ENCODE measurements at places on chromosomes 11 and 22.

- DNase-seq: no peak
Measured at GRCh38 chr11:116530705-116531104, 242.1 kb downstream of the BUD13 start.

DNA sequence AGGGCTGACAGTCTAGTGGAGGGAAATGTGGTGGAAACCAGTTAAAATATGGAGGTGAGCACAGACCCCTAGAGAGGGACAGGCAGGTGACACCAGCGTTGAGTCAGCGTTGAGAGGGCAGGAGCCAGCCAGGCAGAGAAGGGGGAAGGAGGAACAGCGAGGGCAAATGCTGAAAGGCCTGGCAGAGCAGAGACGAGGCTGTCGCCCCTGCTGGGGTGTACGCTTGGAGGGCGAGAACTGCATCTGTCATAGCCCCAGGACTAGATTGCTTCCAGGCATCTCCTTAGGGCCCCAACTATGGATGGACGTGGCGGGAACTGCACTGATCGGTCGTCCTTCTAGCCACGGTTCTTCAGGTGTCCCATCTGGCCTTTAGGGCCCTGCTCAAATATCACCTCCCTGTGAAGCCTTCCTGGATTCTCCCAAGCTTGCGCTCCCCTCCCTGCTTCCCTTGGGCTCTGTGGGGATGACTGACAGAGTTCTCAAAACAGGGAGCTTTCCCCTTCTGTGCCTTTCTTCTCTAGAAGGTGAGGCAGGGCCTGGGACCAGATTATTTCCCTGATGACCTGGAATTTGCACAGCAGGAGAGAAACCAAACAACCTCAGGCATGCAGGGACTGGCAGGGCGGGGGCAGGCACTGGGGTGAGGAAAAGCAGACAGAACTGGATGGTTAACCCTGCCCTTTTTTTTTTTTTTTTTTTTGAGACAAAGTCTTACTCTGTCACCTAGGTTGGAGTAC lies 11.1 kb downstream of the SYNGR1 start:
- DNase-seq: peak; percentile 83

GRCh38 chr11:79160791-79161403 lies 279.9 kb downstream of the TENM4 start:
- no peak for DNase-seq

DNA sequence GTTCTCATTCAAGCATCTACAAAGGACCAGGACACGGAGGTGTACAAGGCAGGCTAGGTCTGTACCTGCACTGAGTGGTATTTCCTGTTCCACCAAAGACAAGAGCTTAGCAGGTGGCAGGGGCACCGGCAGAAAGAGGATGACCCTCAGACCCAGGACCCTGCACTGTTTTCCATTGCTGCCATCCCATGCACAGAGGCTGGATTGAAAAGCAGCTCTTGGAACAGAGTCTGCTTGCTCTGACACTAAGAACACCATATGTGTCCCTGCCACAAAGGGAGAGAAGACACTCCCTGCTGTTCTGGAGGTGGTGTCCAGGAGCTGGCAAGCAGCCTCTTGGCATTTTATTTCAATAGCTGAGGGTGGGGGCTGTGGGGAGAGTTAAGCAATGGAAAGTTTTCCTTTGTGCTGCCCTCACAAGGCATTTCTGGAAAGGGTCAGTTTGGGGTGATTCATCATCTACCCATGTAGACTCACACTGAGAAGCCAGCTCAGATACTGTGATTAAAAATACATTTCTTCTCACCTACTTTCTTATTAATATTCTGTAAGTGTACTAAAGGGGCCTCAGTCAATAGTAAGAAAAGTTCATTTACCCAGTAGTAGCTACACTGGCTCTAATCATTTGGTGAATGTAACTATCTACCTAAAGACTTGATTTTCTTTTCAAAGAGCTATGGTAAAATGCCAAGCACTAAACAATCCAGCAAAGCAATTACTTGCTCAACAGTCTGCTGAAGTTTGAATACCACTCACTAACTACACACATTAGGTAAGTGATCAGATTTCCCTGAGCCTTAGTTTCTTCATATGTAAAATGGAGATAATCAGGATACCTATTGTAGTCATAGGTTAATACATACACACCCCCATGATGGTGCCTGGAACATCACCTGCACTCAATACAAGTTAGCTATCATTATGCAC lies 55.2 kb downstream of the SLC1A2 start:
- no peak for DNase-seq

DNA sequence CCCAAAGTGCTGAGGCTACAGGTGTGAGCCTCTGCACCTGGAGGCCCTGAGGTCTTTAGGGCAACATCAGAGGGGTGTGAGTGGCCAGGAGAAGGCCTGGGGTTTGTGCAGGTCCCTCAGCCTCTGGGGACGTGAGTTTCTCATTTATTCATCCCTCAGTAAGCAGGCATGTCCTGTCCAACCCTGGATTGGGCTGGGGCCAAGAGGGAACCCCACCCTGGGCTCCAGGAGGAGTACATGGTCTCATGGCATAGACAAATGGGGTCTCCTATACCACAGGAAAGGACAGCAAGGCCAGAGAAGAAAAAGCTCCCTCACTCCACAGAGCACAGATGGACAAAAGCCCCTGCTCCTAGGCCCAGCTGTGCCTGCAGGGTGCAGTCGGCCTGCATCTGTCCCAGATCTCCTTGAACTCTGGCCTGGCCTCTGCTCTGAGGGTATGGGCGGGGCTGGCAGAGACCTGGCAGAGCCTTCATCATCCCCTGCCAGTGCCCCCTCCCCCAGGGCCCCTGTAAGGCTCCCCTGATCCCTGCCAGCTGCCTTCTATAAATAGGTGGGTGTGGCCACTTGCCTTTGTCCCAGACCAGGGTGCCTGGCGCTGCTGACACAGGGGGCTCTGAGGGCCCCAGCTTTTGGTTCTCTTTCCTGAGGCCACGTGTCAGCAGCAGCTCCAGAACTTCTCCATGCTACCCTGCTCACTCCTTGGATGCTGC lies 34.6 kb downstream of the A4GALT start:
- DNase-seq: peak; percentile 72

GRCh38 chr11:69881467-69882269 lies 62.5 kb upstream of the FGF3 start:
- peak; percentile 85 for DNase-seq

DNA sequence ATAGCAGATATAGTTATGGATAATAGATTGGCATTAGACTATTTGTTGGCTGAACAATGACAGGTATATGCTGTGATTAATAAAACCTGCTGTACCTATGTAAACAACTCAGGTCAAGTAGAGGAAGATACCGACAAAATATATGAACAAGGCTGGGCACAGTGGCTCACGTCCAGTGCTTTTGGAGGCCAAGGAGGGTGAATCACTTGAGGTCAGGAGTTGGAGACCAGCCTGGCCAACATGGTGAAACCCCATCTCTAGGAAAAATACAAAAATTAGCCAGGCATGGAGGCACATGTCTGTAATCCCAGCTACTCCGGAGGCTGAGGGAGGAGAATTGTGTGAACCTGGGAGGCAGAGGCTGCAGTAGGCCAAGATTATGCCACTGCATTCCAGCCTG lies 14.0 kb upstream of the CHKA start:
- no peak for DNase-seq

- DNase-seq: peak; percentile 79
Measured at GRCh38 chr11:11810764-11811726, 30.7 kb upstream of the USP47 start.

GRCh38 chr11:132983641-132983978 lies 548.7 kb downstream of the OPCML start:
- DNase-seq: no peak

- DNase-seq: no peak
Measured at GRCh38 chr11:82043316-82043715, 690.3 kb downstream of the FAM181B start.

- no peak for DNase-seq
Measured at GRCh38 chr11:22392561-22392960, 54.4 kb downstream of the SLC17A6 start.
